ENCODE measurements at places on chromosomes 3 and 15. TPM values are rescaled to one million over a fixed set of nuclear protein-coding genes. Genes with fewer than 3 reads are reported as not detected.

Gene WDR93
- not detected for total RNA-seq

Gene C2CD4B
- 1.1 TPM for total RNA-seq

Gene KLHL40
- total RNA-seq, result not detected

Gene SGO1
- 0.23 TPM for total RNA-seq

Gene NPAP1
- total RNA-seq, result not detected

Gene RSL24D1
- total RNA-seq, result 69.9 TPM

Gene DUOX1
- total RNA-seq, result 4.4 TPM

Gene XCR1
- 0.37 TPM for total RNA-seq

Gene SV2B
- total RNA-seq, result 3.4 TPM

Gene PFN2
- 88.9 TPM for total RNA-seq

Gene DUSP7
- total RNA-seq, result 29.9 TPM

Gene HYAL1
- total RNA-seq, result 10.6 TPM

Gene SLC12A8
- total RNA-seq, result 0.69 TPM

Gene IMPG2
- 0.38 TPM for total RNA-seq

Gene CHST14
- 15.8 TPM for total RNA-seq

Gene PLA1A
- 6.2 TPM for total RNA-seq

Gene SERPINI2
- total RNA-seq, result not detected

Gene UCN2
- not detected for total RNA-seq

Gene SLC22A13
- 0.32 TPM for total RNA-seq

Gene KIAA1143
- total RNA-seq, result 26.9 TPM

Gene IQCF5
- not detected for total RNA-seq

Gene IGDCC3
- total RNA-seq, result not detected

Gene GOLGA8Q
- total RNA-seq, result 1.3 TPM

Gene SCAMP5
- total RNA-seq, result 2.4 TPM

Gene SUCLG2
- 51.9 TPM for total RNA-seq

Gene FBXL22
- 17.7 TPM for total RNA-seq

Gene NANOGP8
- 0.48 TPM for total RNA-seq

Gene PLCB2
- 29.0 TPM for total RNA-seq

Gene RFT1
- total RNA-seq, result 13.6 TPM

Gene NKTR
- 78.0 TPM for total RNA-seq

Gene ACSBG1
- not detected for total RNA-seq

Gene ADAMTS7
- 8.9 TPM for total RNA-seq

Gene DOCK3
- 2.4 TPM for total RNA-seq

Gene TTC21A
- total RNA-seq, result 3.0 TPM

Gene EXD1
- not detected for total RNA-seq

Gene SLC6A6
- total RNA-seq, result 23.6 TPM

Gene ECE2
- not detected for total RNA-seq

Gene MINAR1
- 0.69 TPM for total RNA-seq

Gene GREM1
- total RNA-seq, result 825 TPM

Gene ISLR
- 108 TPM for total RNA-seq

Gene CCR3
- total RNA-seq, result not detected

Gene C3orf85
- total RNA-seq, result not detected

Gene PEX5L
- 0.10 TPM for total RNA-seq

Gene C15orf61
- total RNA-seq, result 5.2 TPM

Gene PLSCR2
- 0.43 TPM for total RNA-seq

Gene FSD2
- total RNA-seq, result not detected

Gene KIF15
- total RNA-seq, result 0.65 TPM

Gene RHCG
- total RNA-seq, result not detected

Gene RBP2
- not detected for total RNA-seq

Gene CPLX3
- total RNA-seq, result not detected

Gene ACP3
- total RNA-seq, result 3.3 TPM

Gene NEK10
- 0.65 TPM for total RNA-seq

Gene CALML4
- 5.7 TPM for total RNA-seq

Gene ZNF860
- 2.3 TPM for total RNA-seq

Gene RLBP1
- not detected for total RNA-seq

All from posterior vena cava (tissue), 2 donors.